Vagina (tissue), 2 donors: ENCODE measurements at places on chromosomes 13 and 19.
A peak's percentile ranks its signal among the peaks of the same experiment; 100 is the strongest.

DNA sequence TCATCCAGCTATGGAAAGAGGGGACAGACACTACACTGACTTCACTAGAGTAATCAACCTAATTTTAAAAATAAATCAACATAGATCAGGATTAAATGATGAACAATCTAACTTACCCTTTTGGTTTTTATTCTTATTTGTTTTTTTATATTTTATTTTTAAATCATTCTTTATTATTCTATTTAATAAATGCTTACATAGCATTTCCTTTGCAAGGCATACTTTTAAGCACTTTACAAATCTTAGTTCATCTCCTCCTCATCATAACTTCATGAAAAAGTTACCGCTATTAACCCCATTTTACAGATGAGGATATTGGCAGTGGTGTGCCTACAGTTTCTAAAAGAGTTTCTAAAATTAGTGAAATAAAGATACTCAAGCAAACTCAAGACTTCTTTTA is 380.6 kb downstream of the TBC1D4 start:
- DNase-seq: no peak

GRCh38 chr13:43787997-43788396 is 1.2 kb upstream of the ENOX1 start:
- DNase-seq: no peak

GRCh38 chr19:11005521-11005920 is 44.7 kb downstream of the SMARCA4 start:
- no peak for DNase-seq

DNA sequence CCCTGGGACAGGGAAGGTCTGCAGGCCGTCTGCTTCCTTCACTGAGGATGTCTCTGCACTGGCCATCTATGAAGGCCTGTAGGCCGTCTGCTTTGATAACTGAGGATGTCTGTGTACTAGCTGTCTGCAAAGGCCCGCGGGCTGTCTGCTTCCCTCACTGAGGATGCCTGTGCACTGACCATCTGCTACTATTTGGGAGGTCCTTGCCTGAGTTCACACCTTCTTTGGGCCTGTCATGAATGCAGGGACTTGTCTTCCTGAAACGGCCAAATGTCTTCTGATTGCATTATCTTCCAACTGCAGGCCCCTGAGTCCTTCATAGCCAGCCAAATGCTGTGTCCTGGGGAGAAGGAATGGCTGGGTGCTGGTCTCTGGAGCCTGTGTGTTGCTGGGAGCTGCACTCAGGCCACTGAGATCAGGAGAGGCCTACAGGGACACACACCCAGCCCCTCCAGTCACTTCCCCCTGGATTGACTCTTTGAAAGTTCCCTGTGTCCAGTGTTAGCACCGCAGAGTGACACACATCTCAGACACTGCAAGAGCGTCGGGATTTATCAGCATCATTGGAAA is 72.9 kb downstream of the TEX29 start:
- DNase-seq: peak; percentile 80

DNA sequence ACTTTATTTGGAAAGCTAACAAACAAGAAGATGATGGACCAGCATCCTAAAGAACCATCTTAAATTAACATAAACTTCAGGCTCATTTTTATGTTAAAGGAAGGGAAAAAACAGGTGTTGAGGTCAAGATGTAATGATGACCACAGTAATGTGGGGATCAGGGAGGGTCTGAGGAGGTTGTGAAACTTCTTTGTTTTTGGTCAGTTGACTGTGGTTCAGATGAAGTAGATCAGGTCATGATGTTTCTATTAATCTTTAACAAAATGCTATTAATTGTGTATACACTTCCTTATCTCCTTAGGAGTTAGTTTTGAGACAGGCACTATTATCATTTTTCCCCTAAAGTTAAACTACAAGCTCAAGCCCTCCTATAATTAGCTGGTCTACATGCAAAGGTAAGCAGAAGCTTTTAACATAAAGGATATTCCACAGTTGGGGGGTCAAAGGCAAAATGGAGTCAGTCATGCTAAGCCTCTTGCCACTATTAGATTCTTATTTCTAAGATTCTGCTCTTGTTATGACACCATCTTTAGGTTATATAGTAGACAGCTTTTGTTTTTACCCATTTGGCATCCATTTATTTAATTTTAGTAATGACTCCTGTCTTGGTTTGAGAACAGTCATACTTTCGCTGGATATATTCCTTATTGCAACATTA is 800.1 kb upstream of the PCDH9 start:
- no peak for DNase-seq
